Ovary (tissue), 10 donors: ENCODE measurements at places on chromosomes 7 and 10.

DNA sequence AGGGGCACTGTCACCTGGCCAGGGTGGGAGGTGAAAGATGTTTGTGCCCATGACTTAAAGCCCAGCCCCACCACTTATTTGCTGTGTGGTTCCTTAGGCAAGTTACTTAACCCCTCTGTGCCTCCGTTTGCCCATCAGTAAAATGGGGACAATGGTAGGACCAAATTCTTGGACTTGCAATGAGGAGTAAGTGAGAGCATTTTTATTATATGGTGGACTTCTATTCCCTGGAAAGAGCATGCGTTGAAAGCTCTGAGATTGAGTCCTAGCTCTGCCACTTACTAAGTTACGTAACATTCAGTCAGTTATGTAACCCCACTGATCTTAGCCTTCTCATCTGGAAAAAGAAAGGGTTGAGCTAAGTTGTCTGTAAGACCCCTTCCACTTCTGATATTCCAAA, 18.8 kb downstream of the VSIR start:
- no peak for DNase-seq

GRCh38 chr7:41029072-41029499, 673.8 kb downstream of the INHBA start:
- no peak for DNase-seq

DNA sequence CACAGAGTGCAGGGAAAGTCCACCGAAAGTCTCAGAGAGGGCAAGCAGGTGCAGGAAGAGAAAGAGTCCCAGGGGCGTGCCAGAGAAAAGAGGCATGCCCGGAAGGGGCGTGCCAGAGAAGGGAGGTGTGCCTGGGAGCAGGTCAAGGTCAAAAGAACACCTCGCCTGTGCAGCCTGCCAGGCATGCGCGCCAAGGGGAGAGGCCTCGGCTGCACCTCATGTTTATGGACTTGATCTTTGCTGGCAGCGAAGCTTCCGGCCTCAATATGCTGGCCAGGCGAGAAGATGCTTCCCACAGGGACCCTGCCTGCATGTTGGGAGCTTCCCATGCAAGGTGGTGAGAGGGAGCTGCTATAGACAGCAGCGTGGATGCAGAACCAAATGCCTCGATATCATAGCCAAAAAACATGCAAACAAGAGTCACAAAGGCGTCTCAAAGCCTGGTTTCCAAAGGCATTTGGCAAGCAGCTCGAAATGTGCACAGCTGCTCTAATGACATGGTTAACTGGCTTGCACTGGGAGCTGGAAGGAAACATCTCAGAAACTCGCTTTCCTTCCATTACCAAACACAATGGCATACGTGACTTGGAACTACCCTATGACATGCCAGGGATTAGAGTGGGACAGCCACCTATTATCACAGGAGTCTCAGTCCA, 192.5 kb upstream of the PPP2R2D start:
- no peak for DNase-seq

- no peak for DNase-seq
Observed at GRCh38 chr10:80186364-80187012, 18.8 kb downstream of the ANXA11 start.

DNA sequence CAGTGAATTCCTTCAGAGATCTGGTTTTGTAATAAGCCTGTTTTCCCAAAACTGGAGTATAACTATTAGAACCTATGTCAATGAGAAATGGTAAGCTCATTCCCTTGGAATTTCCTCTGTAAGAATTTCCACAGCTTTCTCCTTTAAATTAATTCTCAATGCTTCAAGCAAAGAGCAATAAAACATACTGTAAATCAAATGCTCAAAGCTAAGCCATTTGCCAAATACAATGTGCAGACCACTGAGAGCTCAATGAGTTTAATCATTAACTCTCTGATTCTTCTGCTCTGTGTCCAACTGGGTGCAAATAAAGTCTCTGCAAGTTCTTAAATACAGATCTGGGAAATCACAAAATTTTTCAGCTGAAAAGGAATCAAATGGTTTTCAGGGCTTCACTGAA, 227.6 kb upstream of the IMMP2L start:
- DNase-seq: no peak

GRCh38 chr7:44583146-44583865, 1.3 kb upstream of the TMED4 start:
- no peak for DNase-seq

GRCh38 chr10:42999385-43000020, 77.4 kb upstream of the RET start:
- no peak for DNase-seq

DNA sequence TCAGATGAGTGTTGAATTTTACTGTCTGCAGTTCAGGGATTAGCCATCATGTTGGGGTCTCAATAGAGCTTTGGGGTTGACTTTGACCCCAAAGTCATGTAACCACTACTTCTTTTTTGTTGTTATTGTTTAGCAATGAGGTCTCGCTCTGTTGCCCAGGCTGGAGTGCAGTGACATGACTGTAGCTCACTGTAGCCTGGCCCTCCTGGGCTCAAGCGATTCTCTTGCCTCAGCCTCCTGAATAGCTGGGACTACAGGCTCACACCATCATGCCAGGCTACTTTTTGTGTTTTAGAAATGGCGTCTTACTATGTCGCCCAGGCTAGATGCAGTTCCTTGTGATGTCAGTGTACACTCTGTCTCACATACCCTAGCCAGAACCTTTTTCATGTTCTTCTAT, 598.4 kb downstream of the LRMDA start:
- DNase-seq: no peak

GRCh38 chr7:27196287-27196767, 3.6 kb downstream of the HOXA13 start:
- DNase-seq: peak; percentile 79
